ENCODE measurements at places on chromosomes 11 and 22.

GRCh38 chr11:33557201-33557600, 143.4 kb downstream of the C11orf91 start:
- DNase-seq: no peak

DNA sequence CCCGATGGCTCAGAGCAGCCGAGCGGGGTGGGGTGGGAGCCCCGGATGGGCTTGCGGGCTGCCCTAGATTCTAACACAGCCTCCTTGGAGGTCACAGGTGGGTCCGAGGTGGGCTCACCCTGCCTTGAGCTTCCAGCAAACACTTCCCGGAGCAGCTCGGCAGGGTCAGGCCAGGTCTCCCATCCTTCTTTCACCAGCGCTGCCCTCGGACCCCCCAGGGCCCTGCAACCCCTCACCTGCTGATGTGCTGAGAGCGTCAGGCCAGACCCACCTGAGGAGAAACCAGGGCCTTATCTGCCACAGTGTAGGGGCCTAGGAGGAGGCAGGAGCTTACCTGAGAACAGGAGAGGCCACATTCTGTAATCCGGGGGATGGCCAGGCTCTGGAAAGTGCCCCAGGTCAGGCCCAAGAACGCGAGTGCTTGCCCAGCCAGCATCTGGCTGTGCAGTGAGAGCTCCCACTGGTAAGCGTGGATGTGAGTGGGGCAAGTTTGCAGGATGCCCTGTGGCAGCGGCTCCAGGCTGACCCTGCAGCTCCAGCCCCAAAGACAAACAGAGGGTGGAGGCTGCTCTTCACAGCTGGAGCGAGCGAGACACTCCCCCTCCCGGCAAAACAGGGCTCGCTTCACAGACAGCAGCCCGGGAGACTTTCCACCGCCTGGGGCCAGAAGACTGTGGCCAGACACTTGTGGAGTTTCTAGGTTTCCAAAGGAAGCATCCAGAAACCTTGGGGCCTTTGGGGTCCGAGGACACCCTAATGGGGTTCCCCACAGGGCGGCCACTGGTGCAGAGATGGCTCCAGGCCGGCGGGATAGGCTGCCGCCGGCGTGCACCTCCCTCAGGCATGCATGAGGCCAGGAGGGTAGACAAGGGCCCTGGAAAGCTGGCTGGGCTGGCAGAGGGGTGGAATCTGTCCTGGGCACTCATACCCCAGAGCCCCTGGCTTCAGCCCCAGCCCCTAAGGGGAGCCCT, at the start of gene IL17REL:
TSS of gene IL17REL (minus strand) at position 555 of the 971 bp plus-strand sequence. CDS start at position 436, 119 bp downstream.
- DNase-seq: no peak

- DNase-seq: no peak
Observed at GRCh38 chr11:43751726-43752125, 71.2 kb downstream of the HSD17B12 start.

- DNase-seq: peak; percentile 91
Observed at GRCh38 chr11:13339195-13340153, 61.9 kb downstream of the BMAL1 start.

DNA sequence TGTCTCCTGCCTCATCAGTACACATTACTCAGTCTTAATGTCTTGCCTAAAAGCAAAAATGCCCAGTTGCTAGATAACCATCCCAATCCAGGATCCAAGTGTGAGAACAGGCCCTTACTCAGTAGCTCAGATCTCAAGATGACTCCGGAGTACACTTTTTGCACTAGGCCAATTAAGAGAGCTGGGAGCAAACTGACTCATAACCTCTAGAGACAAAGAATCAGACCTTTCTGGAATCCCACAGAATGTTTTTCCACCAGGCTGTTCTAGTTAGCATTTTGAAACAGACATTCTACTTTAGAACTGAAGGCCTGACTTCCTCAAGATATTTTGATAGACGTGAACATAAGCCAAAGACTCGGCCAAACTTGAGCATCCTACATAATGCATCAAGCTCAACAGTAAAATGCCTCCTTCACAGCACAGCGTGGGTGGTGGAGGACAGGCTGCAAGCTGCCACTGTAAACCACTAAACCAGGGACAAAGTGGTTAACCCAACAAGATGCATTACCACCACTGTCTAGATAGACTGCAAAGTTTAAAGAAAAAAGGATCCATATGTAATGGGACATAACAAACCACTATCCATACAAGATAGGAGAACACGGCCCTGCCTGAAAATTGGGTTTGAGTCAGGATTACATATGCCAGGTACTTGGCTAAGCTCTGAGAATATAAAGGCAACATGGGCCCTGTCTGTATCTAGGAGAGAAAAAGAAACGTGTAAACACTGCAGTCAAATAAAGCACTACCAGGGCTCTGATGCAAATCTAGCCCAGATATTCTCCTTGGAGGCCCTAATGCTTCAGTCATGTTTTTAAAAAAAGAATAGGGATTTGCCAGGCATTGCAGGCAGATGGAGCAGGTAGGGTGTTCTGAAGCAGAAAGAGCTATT, 48.3 kb downstream of the MYH9 start:
- no peak for DNase-seq

GRCh38 chr11:59185386-59185945, 13.5 kb downstream of the DTX4 start:
- DNase-seq: no peak

DNA sequence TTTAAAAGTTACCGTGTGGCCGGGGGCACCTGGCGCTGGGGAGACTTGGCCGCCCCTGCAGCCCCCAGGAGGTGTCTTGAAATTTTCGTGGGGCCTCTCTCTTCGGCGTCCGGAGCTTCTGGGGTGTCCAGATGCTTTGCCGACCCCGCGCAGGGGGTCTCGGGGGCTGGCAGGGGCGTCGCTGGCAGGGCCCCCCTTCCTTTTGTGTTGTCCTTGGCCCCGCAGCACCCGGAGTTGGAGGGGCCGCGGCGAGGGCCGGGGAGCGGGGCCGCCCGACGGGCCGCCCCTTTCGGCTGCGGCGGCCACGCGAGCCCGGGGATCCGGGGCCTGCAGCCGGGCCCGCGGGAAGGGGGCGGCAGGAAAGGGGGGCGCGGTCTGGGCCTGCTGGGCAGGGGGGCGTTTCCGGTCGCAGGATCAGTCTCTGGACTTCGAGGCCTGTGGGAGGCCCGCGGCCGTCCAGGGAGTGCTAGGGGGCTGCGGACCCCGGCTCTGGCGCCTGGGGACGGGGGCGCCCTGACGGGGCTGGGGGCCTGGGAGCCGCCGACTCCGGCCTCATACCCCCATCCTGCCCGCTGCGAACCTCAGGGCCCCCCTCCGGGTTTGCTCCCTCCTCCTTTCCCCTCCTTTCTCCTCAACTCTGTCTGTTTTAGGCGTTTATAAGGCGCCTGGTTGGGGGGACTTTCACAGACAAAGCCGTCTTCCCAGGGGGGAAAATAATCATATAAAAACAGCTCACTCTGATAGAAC, 869 bp downstream of the ZC3H7B start:
- DNase-seq: no peak

- peak; percentile 82 for DNase-seq
Observed at GRCh38 chr11:65290448-65291165, 24.1 kb upstream of the CDC42EP2 start.

- peak; percentile 75 for DNase-seq
Observed at GRCh38 chr11:62905927-62906531, 15.1 kb downstream of the CHRM1 start.
